NCI-H2081 (cell line): ENCODE measurements at places on chromosomes 1 and 21.

- no peak for DNase-seq
Measured at GRCh38 chr1:110893908-110894490, 21.1 kb downstream of the CD53 start.

- no peak for DNase-seq
Measured at GRCh38 chr1:61084491-61085031, 2.2 kb downstream of the NFIA start.

DNA sequence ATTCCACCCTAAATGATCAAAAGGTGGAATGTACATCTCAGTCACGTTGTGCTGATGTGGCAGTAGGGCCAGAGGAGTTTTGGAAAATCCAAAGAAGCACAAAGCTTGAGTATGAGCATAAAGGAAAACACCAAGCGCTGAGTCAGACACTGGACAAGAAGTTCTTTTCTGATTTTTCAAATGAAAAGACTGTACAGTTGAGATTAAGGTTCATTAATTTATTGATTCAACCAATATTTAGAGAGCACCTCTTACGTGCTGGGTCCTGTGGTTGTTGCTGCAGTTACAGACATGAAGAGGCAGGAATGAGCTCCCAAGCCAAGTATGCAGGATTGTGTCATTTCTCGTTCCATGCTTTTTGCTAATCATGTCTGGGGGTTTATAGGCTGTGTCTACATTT, 28.9 kb upstream of the APP start:
- no peak for DNase-seq

DNA sequence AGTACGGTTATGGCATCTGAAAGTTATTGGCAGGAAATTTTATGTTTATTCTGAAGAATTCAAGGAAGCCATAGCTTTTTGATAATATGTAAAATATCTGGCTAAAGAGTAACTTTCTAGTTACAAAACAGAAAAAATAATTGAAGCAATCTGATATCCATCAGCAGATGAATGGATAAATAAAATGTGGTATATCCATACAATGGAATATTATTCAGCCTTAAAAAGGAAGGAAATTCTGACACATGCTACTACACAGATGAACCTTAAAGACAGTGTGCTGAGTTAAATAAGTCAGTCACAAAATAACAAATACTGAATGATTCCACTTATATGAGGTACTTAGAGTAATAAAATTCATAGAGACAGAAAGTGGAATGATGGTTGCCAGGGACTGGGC, 25.0 kb upstream of the HIVEP3 start:
- DNase-seq, result no peak

DNA sequence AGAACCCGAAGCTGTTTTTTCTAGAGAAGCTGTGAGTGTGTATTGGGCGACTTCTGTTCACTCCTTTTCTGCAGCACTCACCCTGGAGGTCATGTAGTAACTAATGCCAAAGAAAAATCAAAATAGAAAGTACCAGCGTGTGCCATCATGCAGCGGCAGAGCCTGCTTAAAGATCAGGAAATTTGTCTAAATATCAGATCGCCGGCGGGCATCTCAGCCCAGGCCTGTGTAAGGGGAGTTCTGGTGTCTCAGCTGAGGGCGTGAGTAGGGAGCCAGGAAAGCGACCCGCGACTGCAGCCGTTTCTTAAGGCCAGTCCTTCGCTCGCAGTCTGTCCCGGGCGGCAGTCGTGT, 768 bp downstream of the EDARADD start:
- DNase-seq, result no peak

- no peak for DNase-seq
Measured at GRCh38 chr21:15224346-15225086, 159.7 kb upstream of the NRIP1 start.

GRCh38 chr21:34909492-34910292, 139.4 kb downstream of the RUNX1 start:
- DNase-seq, result no peak

DNA sequence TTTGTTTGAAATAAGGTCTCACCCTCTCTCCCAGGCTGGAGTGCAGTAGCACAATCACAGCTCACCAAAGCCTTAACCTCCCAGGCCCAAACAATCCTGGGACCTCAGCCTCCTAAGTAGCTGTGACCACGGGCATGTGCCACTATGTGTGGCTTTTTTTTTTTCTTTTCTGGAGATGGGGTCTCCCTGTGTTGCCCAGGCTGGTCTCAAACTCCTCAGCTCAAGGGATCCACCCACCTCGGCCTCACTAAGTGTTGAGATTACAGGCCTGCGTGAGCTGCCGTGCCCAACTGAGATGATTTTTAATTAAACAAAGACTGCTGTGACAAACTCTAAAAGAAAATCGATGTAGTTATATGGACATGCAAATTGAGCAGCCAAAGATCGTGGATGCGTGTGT, 768.4 kb upstream of the ADGRL2 start:
- DNase-seq, result no peak

GRCh38 chr1:177082855-177083693, 81.4 kb downstream of the ASTN1 start:
- DNase-seq, result no peak
